ENCODE measurements at places on chromosomes 6 and 20.

DNA sequence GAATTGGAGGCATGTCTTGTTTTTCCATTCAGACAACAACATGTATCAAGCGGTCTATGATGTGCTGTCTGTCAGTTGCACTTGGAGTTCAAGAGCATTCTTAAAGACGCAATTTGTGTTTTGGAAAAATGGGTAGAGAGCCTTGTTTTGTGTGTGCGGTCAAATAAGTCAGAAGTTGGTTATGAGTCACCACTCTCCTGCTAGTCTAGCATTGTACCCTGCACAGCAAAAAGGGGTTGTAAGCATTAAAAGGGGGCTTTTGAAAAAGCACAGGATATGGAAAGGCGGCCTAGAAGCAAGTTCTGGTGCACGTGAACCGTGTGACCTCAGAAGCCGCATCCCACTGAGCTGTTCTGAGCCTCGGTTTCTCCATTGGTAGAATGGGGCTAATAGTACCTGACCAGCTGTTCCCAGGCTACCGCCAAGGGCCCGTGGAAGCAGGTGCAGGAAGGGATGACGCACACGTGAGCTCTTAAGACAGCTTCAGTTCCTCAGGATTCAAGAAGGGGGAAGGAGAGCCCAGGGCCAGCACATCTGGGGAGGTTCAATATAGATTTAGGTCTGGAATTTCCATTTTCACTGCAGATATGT lies 61.6 kb upstream of the SNX9 start:
- DNase-seq: peak; percentile 42

- DNase-seq: no peak
These were observed 7.4 kb downstream of the FKBP5 start for GRCh38 chr6:35681298-35681697.

DNA sequence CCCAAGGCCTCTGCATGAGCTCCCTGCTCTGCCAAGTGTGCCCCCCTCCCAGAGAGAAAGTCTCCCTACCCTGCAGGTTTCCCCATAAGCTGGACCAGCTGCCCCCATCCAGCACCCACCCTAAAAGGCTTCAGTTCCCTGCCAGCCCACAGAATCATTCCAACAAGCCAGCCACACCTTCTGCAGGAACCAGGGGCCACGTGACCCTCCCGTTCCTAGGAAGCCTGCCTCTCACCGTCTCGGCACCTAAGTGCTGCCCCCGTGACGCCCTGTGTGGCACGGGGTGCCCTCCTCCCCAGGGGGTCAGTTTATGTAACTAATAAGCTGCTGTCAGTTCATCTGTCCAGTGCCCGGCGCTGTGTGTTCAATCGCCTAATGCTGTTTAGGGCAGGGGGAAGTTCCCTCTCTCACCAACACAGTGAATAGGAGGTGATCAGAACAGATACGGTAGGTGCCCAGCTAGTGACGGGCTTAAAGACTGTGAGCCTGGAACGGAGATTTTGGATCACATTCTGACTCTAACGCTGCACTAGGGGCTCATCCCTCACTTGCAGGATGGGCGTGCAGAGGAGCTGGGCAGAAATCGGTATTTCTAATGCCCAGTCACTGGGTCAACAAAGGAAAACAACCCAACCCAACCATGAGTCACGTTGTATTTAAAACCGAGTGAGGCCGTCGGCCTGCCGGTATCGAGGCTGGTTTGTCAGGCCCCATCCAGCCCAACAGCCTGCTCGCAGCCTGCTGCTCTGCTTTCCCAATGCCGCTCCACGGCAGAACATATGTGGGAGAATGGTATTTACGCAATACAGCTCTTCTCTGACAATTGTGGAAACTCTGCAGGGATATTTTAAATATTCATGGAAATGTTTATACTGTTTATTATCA lies 56.0 kb downstream of the RAMACL start:
- no peak for DNase-seq

GRCh38 chr20:18055261-18055660 lies 2.5 kb downstream of the OVOL2 start:
- no peak for DNase-seq

GRCh38 chr6:51398064-51398705 lies 579.5 kb downstream of the TFAP2B start:
- DNase-seq: no peak

GRCh38 chr6:23031986-23032385 lies 462.6 kb downstream of the HDGFL1 start:
- peak; percentile 13 for DNase-seq

DNA sequence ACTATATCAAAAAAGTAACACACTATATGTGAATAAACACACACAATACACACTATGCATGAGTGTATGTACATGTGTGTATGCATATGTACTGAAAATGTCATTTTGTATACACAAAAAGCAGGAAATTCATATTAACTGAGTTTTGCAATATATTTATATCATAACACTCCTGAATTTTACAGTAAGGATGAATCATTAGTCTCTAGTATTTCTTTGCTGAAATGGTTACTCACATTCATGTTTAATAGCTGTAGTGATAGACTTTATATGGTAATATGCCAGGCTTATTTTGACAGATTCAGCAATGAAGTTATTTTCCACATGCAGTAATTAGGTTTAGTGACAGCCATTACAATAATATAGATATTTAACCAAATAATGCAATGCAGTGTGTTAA lies 1216.2 kb upstream of the CITED2 start:
- DNase-seq: peak; percentile 19

- DNase-seq: no peak
These were observed 580.1 kb downstream of the TFAP2B start for GRCh38 chr6:51398793-51399192.

DNA sequence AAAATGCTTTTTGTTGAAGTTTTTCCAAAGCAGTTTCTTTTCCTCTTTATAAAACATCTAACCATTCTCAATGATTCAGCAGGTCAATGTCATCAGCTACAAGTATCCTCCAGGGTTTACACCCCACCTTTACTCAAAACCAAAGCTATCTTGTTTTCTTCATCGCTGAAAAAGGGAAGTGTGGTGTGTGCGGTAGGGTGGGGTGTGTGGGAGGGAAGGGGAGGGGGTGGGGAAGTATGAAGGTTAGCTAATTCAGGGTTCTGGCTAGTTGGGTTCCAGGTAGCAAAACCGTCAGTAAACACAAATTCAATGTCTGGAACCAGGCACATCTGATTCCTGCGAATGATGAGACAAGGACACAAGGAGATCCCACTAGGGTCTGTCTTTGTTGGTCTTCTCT lies 189.6 kb downstream of the GJA10 start:
- DNase-seq: no peak

DNA sequence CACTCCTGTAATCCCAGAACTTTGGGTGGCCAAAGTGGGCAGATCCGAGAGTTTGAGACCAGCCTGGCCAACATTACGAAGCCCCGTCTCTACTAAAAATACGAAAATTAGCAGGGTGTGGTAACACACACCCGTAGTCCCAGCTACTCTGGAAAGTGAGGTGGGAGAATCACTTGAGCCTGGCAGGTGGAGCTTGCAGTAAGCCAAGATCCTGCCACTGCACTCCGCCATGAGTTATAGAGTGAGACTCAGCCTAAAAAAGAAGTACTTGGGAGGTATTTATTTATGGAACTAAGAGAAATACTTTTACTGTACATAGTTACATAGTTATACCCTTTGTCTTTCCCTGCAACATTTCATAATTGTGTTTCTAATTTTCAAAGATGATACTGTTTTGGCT lies 67.8 kb downstream of the SMAP1 start:
- DNase-seq: no peak

- DNase-seq: no peak
These were observed 25.3 kb upstream of the HECA start for GRCh38 chr6:139109558-139109957.

GRCh38 chr6:30864325-30864724 lies 20.0 kb upstream of the DDR1 start:
- DNase-seq: no peak

- peak; percentile 33 for DNase-seq
These were observed 75.5 kb upstream of the SCP2D1 start for GRCh38 chr20:18738055-18738454.

GRCh38 chr6:24991810-24992467 lies 56.2 kb upstream of the RIPOR2 start:
- peak; percentile 60 for DNase-seq

DNA sequence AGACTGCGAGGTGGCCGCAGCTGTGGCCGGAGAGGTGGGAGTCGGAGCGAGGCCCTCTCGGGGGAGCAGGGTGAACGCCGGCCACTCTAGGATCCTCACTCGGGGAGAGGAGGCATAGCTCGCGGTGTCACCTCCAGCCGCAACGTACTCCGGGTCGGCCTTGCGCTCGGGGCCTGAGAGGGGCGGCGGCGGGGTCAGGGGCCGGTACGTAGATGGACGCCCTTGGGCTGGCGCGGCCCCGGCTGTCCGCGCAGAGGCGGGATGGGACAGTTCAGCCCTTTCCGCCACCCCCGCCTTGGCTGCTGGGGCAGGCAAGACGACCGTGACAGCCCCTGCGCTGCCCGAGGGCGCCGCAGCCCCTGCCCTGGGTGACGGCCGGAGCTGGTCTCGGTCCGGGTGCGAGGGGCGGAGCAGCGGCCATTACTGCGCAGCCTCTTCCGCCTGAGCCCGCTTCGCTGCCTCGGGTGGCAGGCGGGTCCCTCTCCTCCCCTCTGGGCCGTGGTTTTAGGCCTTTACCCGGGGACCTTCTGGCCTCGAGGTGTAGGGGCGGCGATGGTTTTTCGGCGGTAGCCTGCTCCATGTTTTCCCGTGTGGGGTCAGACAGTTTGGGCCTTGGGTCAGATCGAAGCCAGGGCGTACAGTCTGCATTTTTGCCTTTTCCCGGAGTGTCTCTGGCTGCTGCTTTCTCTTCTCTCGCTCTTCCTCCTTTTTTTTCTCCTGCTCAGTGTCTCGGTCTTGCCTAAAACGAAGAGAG lies 405 bp downstream of the RNF146 start:
- DNase-seq: peak; percentile 80

DNA sequence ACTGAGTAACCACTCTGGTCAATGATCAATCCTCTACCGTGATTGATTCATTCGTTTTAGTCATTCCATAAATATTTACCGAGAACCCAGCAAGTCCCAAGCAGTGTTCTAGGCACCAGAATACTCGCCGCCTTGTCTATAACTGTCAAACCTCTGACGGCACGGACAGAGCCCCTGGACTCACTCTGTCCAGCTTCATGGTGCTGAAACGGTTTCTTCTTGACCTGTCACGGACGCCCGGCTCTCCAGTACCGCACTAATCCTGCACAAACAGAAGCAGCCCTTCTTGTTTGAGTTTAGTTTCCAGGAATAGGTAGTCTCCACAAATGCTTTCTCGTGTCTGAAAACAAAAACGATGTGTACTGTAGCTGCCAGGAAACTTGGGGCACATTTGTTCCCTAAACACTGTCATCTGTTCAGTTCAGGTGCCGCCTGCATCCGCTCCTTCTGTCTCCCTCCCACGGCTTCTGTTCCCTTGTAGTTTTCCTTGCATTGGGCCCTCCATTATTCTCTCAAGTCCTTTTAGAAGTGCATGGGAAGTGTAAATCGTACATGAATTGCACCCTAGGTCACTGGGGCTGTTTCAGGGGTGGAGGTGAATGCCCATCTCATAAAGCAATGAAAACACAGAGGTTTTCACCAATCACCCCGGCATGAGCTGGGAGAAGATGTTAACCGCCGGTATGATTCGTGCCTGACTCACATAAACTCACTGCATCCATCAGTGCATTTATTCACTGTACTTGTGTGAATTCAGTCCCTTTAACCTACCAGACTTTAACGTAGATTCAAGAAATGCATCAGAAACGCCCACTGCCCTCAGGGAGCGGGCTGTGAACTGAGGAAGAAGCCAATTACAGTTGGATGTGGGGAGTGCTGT lies 209.3 kb upstream of the CDH4 start:
- no peak for DNase-seq

DNA sequence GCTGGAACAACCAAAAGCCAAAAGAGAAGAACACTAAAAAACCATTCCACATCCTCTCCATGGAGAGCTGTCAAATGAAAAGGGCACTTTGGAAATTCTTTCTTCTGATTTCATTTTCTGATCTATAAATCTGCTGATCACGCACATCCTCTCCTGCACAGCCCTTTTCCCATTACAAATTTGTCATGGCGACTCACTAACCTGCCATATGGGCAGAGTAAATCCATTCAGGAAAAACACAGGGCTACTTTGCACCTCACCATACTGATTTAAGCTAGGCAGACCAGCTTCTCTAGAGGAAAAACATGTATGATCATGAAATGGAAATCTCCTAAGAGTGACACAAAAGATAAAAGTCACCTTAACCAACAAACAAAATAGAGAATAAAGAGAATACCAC lies 26.0 kb downstream of the TOMM6 start:
- no peak for DNase-seq

- DNase-seq: no peak
These were observed 257.1 kb downstream of the ADGB start for GRCh38 chr6:146855889-146856288.

GRCh38 chr6:27994616-27995015 lies 37.6 kb downstream of the OR2B6 start:
- DNase-seq: no peak

GRCh38 chr20:21729316-21729715 lies 23.9 kb downstream of the PAX1 start:
- DNase-seq: no peak

DNA sequence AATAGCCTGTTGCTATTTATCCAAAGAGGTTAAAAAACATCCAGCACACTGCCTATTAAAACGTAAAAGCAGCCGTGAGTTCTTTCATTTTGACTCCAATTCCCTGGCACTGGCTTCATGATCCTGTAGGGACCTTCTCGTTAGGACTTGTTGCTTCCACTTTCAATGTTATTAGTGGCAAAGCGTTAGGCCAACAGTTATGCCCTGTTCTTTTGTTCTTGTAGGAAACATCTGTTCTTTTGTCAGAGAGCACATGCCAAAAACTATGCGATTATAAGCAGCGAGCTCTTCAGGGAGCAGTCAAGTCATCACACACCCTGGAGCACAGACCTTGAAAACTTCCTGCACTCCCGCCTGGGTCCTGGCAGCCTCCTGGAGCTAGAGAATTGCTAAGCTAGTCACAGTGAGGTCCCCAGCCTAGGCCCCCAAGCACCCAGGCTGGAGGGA lies 609.5 kb upstream of the ARID1B start:
- no peak for DNase-seq

DNA sequence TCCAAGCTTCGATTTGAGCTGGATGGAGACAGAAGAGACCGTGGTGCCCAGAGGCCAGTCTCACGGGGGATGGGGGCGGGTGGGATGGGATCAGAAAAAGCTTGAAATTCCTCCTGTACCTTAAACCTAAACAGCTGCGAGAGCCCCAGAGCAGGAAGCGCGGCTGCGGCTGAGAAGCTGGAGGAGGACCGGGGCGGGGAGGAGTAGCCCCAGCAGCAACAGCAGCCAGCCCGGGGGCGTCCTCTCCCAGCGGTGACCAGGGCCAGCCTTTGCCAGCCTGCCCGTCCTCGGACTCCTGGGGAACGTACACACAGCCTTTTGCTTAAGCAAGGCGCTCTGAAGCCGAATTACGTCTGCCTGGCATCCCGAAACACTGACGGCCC lies 17.4 kb upstream of the PRDM13 start:
- peak; percentile 44 for DNase-seq

Measured in GM03348 (cell line).